ENCODE measurements at places on chromosomes 5 and 9. TPM values are rescaled to one million over a fixed set of nuclear protein-coding genes. Genes with fewer than 3 reads are reported as not detected.
A peak's percentile ranks its signal among the peaks of the same experiment; 100 is the strongest.

Gene TPPP
- 17.4 TPM for total RNA-seq

Gene ZDHHC11B
- total RNA-seq = 46.0 TPM

Gene RNF208
- not detected for total RNA-seq

Gene ACER2
- 4.2 TPM for total RNA-seq

Gene SLC44A1
- total RNA-seq = 9.9 TPM

Gene PDGFRB
- total RNA-seq = 17.5 TPM

Gene IL5
- not detected for total RNA-seq

Gene QRFP
- not detected for total RNA-seq

Gene DBH
- total RNA-seq = not detected

Gene IQGAP2
- 58.6 TPM for total RNA-seq

Gene CCNO
- total RNA-seq = 3.1 TPM

DNA sequence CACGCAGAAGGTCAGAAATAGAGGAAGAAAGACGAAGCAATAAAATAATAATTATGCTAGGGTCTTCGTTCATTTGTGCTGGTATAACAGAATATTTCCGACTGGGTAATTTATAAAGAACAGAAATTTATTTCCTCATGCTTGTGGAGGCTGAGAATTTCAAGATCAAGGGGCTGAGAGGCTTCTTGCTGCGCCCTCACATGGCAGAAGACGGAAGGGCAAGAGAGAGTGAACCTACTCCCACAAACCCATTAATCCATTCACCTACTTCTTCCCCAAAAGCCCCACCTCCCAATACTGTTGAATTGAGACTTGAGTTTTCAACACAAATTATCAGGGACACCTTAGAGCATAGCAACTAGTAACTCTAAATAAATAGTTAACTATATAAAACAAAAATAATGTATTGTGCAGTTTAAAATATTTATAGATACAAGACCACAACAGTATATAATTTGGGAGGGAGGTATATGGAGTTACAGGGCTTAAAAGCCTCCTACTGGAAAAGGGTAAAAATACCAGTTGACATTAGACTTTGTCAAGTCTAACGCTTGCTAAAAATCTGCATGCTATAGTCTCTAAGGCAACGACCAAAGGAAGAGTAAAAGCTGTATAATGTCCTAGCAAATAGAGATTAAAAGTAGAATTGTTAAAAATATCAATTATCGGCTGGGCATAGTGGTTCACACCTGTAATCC, 40.3 kb upstream of the NAA35 start:
- DNase-seq = no peak
- no peaks in the 10 kb centered on the region for H3K4me1 ChIP-seq
- no peaks in the 10 kb centered on the region for H3K27me3 ChIP-seq
- H3K4me3 ChIP-seq = no peak overlapping the region
- no peaks in the 10 kb centered on the region for H3K36me3 ChIP-seq
- H3K27ac ChIP-seq = no peak overlapping the region

DNA sequence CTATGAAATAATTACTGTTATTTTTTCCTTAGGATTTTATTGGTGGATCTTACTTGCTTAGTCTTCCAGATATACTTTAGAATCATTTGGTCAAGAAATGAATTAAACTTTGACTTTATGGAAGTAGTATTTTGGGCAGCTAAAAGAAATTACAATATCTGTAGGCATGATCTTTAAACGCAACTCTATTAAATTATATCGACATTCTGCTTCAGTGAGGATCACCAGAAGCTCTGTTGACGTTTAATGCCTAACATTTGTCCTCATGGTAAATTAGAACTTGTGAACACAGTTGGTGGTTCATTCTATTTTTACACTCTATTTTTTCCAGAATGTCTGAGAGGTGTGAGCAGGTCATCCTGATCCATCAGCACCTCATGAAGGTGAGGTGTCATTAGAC, 211.6 kb downstream of the TMEM167A start:
- no peak overlapping the region for H3K27ac ChIP-seq
- no peaks in the 10 kb centered on the region for H3K4me1 ChIP-seq
- no peak overlapping the region for H3K4me3 ChIP-seq

- no peaks in the 10 kb centered on the region for H3K36me3 ChIP-seq
- H3K27me3 ChIP-seq = peaks cover 10% of the 10 kb centered on the region
- H3K4me1 ChIP-seq = no peaks in the 10 kb centered on the region
- peak overlapping the region; percentile 68 for H3K4me3 ChIP-seq
- no peak for DNase-seq
- peak overlapping the region; percentile 97 for H3K27ac ChIP-seq
These were observed 1.3 kb downstream of the PTPN3 start for GRCh38 chr9:109496841-109497225.

DNA sequence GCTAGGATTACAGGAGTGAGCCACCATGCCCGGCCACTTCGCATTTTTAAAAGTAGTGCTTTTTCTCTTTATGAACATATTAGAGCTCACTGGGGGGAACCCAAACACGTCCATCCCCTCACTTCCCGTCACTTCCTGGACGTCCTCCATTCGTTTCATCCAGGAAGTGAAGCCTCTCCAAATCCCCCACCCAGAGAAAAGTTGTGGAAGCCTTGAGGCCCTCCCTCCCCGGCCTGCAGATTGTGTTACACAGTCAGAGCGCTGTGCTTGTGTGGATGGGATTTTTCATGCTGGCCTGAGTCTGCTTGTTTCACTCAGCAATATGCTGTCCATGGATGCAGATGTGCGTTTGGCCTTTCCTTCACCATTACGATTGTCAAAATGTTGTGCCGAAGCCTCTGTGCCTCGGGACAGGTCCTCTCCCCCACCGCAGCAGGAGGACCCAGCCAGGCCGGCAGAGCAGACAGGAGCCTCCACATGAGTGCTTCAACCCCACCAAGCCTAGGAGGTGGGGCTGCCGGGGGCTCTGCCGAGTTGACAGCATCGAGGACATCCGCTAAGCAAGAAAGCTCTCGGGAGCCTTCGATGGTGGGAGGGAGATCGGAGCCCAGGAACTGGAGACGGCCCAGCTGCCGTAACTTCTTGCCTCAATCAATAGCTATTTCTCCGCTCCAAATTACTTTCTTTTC, 121.6 kb upstream of the PPP1R26 start:
- no peak overlapping the region for H3K4me3 ChIP-seq
- no peak overlapping the region for H3K27ac ChIP-seq
- H3K4me1 ChIP-seq = no peaks in the 10 kb centered on the region
- no peaks in the 10 kb centered on the region for H3K36me3 ChIP-seq
- no peaks in the 10 kb centered on the region for H3K27me3 ChIP-seq

DNA sequence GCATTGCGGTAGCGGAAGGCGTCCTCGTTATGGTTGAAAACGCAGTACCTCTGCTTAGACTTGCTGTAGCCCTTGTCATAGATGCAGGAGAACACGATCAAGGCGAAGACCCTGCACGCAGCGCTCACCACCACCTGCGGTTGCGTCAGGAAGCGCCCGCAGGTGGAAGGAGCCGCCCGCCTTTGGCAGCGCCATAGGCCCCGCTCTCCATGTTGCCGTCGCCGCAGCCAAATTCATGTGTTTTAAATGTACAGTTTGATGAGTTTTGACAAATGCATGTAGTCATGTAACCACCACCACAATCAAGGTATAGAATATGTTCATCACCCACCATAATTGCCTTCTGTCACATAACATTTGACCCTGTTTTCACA, 84.9 kb upstream of the CEP78 start:
- H3K4me3 ChIP-seq = no peak overlapping the region
- no peaks in the 10 kb centered on the region for H3K27me3 ChIP-seq
- H3K27ac ChIP-seq = no peak overlapping the region
- no peaks in the 10 kb centered on the region for H3K4me1 ChIP-seq
- DNase-seq = no peak
- H3K36me3 ChIP-seq = no peaks in the 10 kb centered on the region

- no peak overlapping the region for H3K4me3 ChIP-seq
- H3K4me1 ChIP-seq = no peaks in the 10 kb centered on the region
- no peaks in the 10 kb centered on the region for H3K36me3 ChIP-seq
- DNase-seq = no peak
- H3K27ac ChIP-seq = no peak overlapping the region
- H3K27me3 ChIP-seq = no peaks in the 10 kb centered on the region
These were observed 17.9 kb upstream of the DAPK1 start for GRCh38 chr9:87479801-87480201.

DNA sequence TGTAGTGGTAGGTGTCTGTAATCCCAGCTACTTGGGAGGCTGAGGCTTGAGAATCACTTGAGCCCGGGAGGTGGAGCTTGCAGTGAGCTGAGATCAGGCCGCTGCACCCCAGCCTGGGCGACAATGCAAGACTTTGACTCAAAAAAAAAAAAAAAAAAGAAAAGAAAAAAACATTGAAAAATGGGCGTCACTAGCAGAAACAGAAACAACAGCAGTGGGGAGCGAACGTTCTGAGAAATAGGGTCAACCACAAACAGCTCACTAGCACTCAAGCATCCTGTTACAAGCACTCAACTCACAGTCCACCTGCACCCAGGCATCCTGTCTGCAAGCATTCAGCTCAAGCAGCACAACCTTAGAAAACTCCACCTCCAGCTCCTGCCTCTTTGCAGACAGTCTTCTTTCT, 17.2 kb downstream of the TRIM14 start:
- no peaks in the 10 kb centered on the region for H3K27me3 ChIP-seq
- peak; percentile 89 for DNase-seq
- no peak overlapping the region for H3K4me3 ChIP-seq

DNA sequence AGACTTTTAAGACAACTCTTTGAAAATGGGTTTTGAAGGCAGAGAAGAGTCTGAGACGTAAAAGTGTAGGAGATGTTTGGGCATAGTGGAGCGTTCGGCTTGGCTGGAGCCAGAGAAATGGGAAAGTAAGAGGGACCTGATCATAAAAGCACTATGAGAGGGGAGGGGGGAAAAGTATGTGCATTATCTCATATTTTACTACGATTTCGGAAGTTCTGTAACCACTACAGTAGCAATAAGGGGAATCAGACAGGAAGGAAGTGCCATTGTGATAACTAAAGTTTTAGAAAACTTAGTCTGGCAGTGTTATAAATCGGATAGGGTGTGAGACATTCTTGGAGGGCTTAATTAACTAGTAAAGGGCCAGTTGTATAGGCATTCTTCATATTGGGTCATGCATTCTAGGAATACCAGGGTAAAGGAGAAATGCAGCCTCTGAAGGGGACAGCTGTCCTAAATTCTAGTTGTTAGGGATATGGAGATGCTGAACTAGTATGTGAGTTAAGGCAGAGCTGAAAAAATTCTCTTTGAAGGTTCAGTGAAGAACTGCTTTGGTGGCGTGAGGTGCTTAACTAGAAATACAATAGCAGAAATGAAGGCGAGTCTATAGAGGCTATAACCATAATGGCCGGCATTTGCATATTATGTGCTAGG, 83.8 kb upstream of the FREM1 start:
- H3K4me1 ChIP-seq = no peaks in the 10 kb centered on the region
- H3K27ac ChIP-seq = no peak overlapping the region
- no peak for DNase-seq
- H3K4me3 ChIP-seq = peak overlapping the region; percentile 77
- no peaks in the 10 kb centered on the region for H3K36me3 ChIP-seq

DNA sequence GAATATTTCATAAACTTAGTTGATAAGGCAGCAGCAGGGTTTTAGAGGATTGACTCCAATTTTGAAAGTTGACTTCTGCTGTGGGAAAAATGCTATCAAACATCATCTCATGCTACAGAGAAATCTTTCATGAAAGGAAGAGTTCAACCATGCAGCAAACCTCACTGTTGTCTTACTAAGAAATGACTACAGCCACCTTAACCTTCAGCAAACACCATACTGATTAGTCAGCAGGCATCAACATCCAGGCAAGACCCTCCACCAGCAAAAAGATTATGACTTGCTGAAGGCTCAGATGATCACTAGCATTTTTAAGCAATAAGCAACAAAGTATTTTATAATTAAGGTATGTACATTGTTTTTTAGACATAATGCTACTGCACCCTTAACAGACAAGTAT, 7.6 kb downstream of the TMEM174 start:
- H3K36me3 ChIP-seq = no peaks in the 10 kb centered on the region
- DNase-seq = no peak
- no peaks in the 10 kb centered on the region for H3K27me3 ChIP-seq
- no peaks in the 10 kb centered on the region for H3K4me1 ChIP-seq
- H3K27ac ChIP-seq = no peak overlapping the region

DNA sequence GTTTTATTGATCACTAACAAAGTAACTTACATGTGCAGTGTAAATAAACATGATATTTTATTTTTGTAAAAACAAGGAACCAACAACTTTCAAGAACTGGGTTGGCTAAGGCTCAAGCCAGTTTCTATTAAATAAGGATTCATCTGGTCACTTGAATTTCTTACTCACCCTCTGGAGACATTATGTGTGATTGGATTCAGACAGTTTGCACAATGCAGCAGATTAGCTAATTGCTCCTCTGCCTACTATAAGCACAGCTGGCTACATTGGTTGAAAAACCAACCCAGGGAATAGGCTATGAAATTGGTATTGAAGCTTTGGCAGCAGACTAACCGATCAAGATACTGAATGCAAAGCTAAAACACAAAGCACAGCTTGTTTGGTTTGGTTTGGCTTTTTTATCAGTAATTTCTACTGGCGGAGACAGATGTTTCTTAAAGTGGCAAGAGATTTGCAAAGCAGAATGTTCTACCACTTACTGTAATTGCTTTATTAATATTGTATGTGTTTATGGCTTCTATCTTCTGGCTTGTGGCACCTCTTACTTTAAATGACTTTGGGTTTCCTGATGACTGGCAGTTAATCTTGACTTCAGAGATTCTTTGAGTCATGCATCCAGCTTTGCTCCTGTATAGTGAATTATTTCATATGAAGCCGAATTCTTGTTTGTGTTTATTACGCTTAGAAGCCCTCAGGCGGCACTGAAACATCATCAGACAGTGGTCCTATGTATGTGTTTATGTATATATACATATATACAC, 231.5 kb downstream of the MPDZ start:
- H3K4me1 ChIP-seq = no peaks in the 10 kb centered on the region
- no peak overlapping the region for H3K4me3 ChIP-seq
- no peaks in the 10 kb centered on the region for H3K27me3 ChIP-seq
- no peak overlapping the region for H3K27ac ChIP-seq

DNA sequence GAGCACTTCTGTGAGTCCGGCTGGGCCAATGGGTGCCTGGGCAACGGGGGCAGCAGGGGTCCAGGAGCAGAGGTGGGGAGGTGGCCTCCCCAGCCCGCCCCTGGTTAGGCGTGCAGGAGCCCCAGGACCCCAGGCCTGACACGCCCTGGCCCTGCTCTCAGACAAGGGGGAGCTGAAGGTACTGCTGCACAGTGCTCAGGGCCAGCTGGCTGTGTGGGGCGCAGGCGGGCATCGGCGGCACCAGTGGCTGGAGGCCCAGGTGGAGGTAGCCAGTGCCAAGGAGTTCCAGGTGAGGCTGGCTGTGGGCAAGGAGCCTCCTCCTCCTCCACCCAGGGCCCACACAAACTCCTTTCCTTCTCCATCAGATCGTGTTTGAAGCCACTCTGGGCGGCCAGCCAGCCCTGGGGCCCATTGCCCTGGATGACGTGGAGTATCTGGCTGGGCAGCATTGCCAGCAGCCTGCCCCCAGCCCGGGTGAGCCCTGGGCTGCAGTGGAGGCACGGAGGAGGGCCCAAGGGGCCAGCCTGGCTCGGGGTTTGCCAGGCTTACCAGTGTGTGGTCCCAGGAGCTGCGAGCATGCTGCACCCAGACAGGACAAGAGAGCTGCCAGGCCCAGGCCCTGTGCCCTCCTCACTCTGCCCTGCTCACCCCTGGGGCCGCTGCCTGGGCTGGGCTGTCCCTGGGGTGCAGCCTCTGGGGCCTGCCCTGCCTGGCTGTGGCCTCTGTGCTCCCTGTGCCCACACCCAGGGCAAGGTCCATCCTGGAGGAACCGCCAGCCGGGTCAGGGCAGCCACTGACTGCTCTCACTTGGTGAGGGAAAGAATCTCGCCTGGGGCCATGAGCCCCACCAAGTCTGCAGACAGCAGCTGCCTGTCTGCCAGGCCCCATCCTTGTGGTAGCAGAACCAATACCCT, 7.0 kb downstream of the MAMDC4 start:
- no peaks in the 10 kb centered on the region for H3K27me3 ChIP-seq
- peak; percentile 94 for DNase-seq
- no peak overlapping the region for H3K4me3 ChIP-seq
- peaks cover 31% of the 10 kb centered on the region for H3K36me3 ChIP-seq
